NCI-H2081 treated with DMSO at 0.1 percent for 48 hours (cell line): ENCODE measurements at places on chromosomes 4 and X.
A peak's percentile ranks its signal among the peaks of the same experiment; 100 is the strongest.

DNA sequence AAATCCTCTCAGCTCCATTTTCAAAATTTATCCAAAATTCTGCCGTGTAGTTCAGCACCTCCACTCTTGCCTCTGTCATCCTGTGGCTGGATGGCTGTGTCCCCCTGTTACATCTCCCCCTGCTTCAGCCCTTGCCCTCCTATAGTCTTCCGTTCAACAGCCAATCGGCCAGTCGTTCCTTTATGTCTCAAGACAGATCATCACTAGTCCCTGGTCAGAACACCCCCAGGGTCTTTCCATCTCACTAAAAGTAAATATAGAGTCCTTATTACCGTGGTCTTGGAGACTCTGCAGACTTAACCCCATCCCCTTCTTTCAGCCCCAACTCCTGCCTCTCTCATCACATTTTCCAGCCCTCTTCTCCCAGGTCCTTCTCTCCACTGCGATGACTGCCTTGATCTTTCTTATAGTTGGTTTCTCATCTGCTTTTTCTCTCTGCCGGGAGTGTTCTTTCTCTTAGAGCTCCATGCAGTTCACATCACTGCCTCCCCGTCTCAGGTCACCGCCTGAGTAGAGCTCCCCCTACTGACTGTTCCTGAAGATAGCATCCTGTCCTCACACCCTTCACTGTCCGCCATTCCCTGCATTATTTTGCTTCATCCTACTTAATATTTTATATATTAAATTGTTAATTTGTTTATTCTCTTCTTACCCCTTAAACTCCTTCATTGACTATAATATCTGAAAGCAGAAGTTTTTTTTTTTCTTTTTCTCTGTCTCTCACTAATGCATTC lies 736.9 kb upstream of the MAGEB2 start:
- no peak for DNase-seq

- no peak for DNase-seq
These were observed 70.6 kb downstream of the ARSJ start for GRCh38 chr4:113908829-113909228.

DNA sequence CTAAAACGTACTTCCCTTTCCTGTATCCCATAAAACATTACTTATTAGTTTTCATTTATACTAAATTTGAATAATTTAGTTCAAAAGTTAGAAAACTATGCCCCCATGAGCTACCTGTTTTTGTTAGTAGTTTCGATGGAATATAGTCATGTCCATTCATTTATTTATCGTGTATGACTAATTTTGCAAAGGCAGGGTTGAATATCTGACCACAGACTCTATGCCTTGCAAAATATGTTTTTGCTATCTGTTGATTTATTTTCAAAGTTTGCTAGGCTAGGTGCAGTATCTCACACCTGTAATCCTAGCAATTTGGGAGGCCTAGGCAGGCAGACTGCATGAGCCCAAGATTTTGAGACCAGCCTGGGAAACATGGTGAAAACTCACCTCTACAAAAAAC lies 78.4 kb downstream of the PDS5A start:
- DNase-seq, result no peak

DNA sequence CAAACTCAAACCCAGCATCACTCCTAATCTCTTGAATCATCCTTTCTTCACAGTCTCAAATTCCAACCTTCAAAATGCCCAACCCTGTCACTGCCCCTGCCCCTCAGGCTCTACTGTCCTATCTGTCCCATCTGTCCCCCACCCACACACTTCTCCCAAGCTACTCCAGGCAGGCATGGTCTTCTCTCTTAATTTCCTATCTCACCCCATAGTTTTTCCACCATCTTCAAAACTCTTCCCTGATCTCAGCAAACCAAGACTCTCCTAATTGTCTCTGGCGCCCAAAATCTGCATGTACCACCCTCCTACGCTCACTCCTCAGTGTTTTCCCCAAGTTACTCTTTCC lies 644 bp downstream of the LAMP2 start:
- DNase-seq, result no peak

- no peak for DNase-seq
These were observed 10.1 kb downstream of the SEC24D start for GRCh38 chr4:118825799-118826198.

DNA sequence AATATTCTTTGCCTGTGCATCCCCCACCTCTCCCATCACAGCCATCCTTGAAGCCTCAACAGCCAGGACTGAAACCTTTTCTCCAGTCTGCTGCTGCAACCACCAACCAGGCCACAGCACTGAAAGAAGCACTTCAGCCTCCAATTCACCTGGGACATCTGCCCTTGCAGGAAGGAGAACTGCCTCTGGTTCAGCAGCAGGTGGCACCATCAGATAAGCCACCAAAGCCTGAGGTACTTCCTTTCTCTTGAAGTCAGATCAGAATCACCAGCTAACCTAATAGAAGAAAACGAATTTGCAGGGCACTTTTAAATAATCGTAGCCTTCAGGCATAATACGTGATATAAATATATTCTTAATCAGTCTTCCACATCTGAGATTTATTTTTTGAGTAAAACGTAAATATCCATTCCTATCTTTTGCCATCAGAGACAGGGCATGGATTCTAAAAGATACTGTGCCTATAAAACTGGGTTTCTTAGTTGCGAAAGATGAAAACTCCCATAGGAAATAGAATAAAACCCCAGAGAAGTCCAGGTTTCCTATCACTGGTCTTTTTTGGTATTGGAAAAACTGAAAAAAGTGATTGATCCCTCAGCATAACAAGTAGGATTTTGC lies 9.5 kb downstream of the AMBN start:
- peak; percentile 11 for DNase-seq

DNA sequence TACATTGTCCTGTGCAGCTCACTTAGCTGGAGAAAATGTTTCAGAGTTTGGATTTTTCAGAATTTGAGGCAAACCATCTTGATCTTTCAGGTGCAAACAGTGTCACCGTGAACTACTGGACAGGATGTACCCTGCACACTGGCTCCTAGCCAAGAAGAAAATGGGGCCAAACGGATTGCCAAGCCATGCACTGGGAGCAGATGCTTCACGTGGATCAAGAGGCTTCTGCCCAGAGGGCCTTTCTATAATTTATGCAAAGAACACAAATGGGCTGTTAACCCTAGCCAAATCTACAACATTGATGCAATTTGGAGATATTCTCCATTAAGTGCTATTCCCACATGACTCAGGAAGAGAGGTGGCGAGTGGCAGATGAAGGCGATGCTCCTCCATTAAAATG lies 46.9 kb upstream of the ATP8A1 start:
- no peak for DNase-seq

- no peak for DNase-seq
These were observed 78.6 kb upstream of the FAM9A start for GRCh38 chrX:8879750-8880149.
